ENCODE measurements at places on chromosomes 7 and 10.

DNA sequence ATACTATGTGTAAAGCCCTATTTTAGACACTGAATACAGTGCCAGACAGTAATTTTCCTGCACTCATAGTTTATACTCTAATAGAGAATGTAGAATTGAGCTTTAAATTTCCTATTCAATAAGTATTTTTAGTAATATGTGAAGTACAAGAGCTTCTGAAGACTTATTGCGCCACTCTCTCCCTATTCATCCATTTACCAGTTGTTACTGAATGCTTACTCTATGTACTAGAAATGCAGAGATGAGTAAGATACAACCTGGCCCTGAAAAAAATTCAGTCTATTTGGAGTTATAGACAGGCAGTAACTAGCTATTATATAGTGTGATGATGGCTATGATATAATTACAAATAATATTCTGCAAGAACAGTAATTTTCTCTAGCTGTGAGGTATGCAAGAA lies 98.8 kb downstream of the ADK start:
- DNase-seq: no peak

DNA sequence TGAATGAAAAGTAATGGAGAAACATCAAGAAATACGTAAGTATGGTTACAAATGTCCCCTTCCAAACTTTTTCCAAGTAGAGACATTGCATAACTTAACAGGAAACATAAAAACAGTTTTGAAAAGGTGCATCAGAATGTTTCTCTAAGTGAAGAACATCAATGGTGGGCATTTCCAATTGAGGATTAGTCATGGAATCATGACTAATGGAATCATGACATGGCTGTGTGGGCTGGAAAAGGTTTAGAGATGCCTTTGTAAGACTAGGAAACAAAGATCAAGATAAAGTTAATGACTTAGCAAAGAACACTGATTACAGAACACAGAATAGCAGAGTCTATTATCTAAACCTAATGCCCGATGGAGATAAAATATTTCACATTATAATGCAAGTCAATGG lies 272.0 kb downstream of the HPSE2 start:
- peak; percentile 52 for DNase-seq

- DNase-seq: no peak
These were observed 196.5 kb downstream of the PHF14 start for GRCh38 chr7:11170175-11170574.

DNA sequence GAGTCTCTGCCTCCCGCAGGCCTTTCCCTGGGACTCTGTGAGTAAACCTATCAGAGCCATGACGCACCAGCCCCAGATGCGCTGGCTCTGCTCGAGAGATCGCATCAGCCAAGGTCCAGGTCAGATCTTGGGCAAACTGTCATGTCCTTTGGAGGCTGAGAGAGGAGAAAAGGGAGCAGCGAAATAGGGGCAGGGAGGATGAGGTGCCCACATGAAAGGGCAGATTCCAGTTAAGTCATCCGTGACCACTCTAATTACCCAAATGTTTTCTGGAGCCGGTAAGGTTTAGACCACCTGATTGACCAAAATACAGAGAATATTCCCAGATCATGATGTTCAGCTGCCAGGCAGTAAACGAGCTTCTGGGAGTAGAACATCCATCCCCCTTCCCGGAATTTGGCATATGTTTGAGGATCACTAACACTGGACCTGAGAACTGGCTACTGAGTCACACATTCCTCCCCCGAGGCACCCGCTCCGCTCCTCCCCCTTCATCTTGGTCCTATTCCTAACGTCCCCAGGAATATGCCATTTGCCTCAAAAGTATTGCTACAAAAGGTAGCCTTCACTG lies 88.0 kb downstream of the FGFR2 start:
- DNase-seq: peak; percentile 75

DNA sequence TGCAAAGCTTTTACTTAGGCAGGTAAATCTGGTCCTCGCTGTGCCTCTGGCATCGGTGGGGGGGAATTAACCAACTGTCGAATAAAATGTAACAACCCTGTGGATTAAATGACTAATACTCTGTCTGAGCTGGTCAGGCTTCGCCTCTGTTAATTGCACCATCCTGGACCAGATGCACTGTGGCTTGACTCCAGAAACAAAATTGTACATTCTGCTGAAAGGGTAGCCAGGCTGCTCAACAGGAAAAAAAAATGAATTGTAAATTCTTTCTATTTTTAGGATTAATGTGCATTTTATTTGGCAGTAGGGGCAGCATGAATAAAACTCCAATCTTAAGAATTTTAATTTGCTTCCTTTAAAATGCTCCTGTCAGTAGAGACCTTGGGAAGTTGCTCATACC lies 389.4 kb downstream of the SORCS1 start:
- no peak for DNase-seq

- peak; percentile 8 for DNase-seq
These were observed 111.9 kb downstream of the GRID1 start for GRCh38 chr10:86254526-86255174.

- no peak for DNase-seq
These were observed 55.1 kb downstream of the FZD1 start for GRCh38 chr7:91319351-91319750.

DNA sequence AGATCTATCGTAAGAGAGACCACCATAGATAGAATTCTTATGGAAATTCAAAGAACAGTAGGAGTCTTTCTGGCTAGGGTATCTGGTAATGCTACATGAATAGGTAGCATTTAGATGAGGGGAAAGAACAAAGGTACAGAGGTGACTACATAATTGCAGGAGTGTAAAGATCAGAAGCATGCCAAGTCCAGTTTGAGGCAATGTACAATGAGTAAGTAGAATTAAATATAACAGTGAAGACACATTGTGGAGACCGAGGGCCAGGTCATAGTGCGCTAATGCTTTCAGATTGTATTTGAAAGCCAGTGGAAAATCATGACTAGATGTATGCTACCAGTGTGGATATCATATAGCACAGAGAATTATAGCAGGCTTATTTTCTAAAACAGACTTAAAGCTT lies 1611.6 kb upstream of the LRRTM3 start:
- DNase-seq: no peak

DNA sequence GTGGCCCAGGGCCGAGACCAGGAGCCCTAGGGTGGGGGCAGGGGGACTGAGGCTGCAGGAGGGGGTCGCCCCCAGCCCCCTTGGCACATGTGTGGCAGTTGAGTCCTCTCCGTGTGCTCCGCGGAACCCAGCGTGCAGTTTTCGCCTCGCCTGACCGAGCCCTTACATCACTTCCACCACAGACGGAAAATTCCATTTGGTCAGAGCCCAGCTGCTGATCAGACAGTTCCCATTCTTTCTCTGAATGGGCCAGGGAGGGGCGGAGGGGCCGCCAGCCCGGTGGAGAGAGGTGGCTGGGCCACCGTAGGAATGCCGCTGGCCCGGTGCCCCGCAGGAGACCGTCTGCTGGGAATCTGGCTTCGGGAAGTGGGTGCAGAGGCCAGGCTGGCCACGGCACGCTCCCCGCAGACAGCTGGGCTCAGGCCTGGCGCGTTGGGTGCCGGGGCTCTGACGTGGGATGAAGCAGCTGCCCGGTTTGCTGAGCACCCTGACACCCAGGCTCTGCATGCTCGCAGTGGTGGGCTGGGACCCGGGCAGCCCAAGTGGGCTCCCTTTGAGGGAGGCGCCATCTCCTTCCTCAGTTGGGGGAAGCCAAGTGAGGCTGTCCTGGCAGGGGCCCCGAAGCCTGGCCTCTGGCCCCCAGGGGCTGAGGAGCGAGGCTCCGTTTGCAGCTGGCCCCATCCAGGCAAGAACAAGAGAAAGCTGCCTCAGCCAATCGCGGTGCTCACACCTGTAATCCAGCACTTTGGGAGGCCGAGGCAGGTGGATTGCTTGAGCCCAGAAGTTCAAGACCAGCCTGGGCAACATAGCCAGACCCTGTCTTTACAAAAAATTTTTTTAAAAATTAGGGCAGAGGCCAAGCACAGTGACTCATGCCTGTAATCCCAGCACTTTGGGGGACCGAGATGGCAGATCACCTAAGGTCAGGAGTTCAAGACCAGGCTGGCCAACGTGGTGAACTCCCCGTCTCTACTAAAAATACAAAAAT lies 9.9 kb downstream of the TTYH3 start:
- peak; percentile 83 for DNase-seq

GRCh38 chr7:7315851-7316250 lies 133.5 kb downstream of the C1GALT1 start:
- DNase-seq: no peak

DNA sequence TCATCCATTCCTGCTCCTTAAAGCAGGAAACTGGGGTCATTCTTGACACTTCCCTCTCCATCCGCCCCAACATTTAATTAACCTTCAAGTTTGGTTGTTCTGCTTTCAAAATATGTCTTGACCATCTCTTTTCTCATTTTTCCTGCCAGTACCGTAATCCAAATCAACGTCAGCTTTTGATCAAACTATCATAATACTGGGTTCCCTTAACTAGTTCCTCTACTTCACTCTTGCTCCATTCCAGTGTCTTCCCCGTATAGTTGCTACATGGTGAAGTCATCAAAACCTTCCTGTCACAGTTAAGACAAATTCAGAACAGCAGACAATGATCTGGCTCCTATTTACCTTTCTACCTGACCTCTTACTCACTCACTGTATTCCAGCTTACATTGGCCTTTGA lies 6.6 kb upstream of the KLF14 start:
- no peak for DNase-seq

DNA sequence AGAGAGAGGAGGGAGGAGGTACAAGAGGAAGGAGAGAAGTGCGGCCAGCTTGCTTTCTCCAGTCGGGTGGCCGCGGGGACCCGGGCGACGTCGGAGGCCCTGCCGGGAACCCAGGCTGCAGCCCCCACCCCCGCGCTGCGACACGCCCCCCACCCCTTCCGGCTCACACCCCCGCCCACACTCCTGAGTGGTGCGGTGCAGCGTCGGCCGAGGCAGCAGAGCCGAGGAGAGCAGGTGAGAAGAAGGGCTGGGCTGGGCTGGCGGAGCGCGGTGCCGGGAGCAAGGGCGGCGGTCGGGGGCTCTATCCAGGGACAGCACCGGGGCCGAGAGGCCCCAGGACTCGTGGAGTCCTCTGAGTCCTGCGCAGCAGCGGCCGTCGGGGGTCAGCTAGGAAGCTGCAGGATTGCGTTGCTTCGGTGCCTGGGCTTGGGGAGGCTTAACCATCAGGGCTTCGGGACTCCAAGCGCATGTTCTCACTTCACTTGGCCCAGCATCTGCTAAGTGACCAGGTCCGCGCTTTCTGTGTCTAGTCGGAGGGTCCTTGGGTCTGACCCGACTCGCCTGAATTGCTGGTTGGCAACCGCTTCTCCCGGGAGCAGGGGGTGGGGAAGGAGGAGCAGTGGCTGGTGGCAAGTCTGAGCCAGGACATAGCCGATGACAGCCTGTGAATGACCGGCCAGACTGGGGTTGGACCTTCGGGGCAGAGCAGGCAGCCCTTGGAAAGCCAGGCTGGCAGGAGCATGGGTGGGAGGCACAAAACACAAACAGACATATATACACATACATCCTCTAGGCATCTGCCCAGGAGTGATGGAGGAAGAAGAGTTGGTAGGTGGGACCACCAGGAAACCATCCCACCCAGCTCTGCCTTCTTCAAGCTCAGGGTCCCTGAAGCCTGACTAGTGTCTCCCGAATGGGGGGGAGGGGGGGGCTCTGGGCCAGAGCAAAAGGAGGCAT lies 683 bp downstream of the CHAT start:
- DNase-seq: no peak

- DNase-seq: no peak
These were observed 38.2 kb upstream of the CYP2C18 start for GRCh38 chr10:94645285-94645684.

GRCh38 chr10:89813546-89813945 lies 112.2 kb downstream of the KIF20B start:
- no peak for DNase-seq

GRCh38 chr10:34333513-34333912 lies 481.6 kb downstream of the PARD3 start:
- DNase-seq: peak; percentile 2

- no peak for DNase-seq
These were observed 25.0 kb downstream of the RTKN2 start for GRCh38 chr10:62243647-62243997.

DNA sequence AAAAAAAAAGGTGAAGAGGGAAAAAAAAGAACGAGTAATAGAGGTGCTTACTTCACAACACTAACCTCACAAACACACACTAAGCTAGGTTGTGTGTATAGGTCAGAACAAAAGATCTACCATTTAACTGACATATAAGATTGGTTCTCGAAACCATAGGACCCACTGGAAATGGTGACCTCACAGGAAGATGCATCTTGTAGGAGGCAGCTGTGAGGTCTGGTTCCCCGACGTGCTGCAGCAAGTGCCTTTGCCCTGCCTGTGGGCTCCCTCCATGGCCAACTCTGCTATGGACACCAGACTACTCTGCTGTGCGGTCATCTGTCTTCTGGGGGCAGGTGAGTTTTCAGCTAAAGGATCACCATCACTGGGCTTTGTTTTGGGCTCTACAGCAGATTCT lies 133.8 kb upstream of the PRSS1 start:
- no peak for DNase-seq

- no peak for DNase-seq
These were observed 136.5 kb downstream of the PKD1L1 start for GRCh38 chr7:47811632-47812380.

DNA sequence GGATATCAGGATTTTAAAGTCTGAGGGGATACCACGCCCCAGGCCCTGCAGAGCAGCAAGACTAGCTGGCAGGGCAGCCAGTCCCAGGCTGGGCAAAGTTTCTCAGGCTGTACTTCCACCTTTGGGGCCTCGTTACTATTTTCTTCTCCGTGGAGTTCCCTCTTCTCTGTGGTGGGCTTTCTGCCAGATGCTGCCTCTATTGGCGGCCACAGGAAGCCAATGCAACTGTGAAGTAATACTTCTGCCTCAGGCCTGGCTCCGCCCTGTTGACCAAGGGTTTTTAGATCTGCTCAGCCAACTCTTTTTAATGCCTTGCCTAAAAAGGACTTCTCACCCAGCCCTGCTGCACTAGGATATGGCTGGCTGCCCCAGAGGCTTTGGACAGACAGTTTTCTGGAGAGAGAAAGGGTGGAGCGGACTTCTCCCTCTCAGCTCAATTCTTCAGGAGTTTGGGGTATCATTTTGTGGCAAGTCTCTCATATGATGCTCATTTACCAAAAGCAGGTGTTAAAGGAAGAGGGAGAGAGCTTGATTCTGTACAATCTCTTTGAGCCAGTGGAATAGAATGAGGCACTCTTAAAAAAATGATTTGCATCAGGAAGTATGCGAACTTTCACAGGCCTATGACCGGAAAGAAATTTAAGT lies 67.4 kb downstream of the HHEX start:
- peak; percentile 63 for DNase-seq

DNA sequence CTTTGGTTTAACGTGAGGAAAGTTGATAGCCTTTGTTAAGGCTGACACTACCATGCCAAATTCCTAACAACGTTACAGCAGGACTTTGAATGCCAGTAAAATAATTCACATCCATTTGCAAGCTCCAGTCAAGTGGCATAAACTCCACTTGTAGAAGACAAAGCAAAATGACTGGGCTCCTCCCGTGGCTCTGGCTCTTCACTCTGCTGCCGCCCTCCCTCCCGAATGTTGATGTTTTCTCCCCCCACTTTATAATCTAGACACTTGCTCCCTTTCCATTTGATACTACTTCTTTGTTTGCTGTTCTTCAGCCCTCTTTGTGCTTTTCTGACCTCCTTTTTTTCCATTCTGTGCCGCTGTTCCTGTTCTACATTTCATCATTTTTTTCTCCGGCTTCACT lies 22.8 kb upstream of the ITGB8 start:
- DNase-seq: peak; percentile 68

GRCh38 chr7:55130395-55131141 lies 111.8 kb downstream of the EGFR start:
- peak; percentile 78 for DNase-seq

GRCh38 chr7:150399421-150400007 lies 20.4 kb downstream of the ZNF775 start:
- no peak for DNase-seq

Measured in Daoy (cell line).